ENCODE measurements at places on chromosomes 2 and 18.
A peak's percentile ranks its signal among the peaks of the same experiment; 100 is the strongest.

DNA sequence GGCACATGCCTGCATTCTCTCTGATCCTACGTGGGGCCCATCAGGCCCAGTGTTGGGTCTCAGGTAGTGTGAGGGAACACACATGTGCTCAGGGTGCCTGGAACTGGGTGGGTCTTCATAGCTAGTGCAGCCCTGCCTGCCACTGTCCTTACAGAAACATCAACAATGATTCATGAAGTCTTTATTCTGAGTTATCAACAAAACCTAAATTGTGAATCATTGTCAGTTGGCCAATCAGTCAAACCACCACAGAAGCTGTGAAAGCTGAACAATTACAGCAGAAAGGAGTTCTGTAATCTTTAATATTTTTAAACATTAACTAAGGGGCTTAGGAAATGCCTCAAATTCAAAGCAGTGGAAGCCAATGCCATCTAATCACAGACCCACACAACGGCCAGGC lies 82.8 kb upstream of the ZNF521 start:
- no peak for DNase-seq

GRCh38 chr2:111705239-111705638 lies 178.8 kb downstream of the ANAPC1 start:
- DNase-seq: no peak

DNA sequence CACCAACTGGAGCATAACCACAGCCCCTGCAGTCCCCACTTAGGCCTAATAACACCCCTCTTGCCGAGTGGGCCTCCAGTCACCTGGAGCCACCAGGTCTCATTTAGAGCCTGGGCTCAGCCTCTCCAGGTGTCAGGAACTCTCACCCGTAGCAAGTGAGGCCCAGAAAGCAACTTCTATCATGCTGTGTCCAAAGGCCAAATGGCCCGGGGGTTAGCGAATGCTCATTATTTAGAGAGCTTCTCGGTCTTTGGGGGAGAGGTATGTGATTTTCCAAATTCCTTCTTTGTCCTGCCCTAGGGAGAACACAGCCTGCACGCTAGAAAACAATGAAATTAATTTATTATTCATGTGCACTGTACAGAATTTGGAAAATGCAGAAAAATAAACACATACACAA lies 109.9 kb upstream of the PTPRM start:
- no peak for DNase-seq

GRCh38 chr2:37886745-37887144 lies 38.3 kb upstream of the RMDN2 start:
- peak; percentile 36 for DNase-seq

GRCh38 chr2:141260911-141261310 lies 869.9 kb downstream of the LRP1B start:
- DNase-seq: no peak

GRCh38 chr2:54546923-54547720 lies 91.0 kb downstream of the SPTBN1 start:
- DNase-seq: no peak

GRCh38 chr2:88254437-88255091 lies 84.4 kb downstream of the THNSL2 start:
- no peak for DNase-seq

DNA sequence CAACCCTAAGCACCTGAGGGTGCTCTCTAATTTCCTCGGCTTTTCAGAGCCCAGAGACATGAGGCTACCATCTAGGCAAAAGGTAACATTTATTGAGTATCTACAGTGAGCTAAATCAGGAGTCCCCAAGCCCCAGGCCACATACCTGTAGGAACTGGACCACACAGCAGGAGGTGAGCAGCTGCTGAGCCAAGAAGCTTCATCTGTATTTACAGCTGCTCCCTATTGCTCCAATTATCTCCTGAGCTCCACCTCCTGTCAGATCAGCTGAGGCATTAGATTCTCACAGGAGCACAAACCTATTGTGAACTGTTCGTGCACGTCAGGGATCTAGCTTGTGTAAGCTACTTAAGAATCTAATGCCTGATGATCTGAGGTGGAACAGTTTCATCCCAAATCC lies 70.2 kb downstream of the RND3 start:
- DNase-seq: no peak

DNA sequence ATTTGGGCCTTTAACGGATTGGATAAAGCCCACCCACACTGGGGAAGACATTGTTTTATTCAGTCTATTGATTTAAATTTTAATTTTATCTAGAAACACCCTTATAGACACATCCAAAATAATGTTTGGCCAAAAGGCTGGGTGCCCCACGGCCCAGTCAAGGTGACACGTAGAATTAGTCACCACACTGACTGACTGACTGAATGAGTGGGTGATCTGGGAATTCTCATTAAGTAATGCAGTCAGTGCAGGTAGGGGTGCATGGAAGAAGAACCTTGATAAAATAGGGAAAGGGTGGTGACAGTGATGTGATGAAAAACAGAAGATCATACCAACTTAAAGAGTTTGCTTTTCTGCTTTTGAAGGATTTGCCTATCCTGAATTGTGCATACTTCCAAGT lies 554.8 kb downstream of the DCC start:
- DNase-seq: no peak

DNA sequence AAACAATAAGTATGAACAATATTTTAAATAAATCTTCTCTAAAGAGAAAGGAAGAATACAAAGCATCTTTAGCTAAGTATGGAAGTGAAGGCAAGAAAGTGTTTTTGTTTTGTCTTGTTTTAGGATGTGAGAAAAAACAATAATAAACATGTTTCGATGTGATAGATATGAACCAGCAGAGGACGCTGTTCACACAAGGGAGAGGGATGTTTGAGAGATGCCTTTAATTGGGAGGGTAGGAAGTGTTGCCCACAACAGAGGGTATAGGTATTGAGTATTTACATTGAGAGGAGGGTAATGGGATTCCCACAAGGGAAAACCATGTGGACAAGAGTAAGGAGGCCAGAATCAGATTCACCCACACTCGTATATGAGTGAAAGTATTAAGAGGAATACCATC lies 55.1 kb downstream of the CDH19 start:
- DNase-seq: no peak

GRCh38 chr2:67572721-67573435 lies 175.7 kb downstream of the ETAA1 start:
- no peak for DNase-seq

GRCh38 chr2:24822049-24822706 lies 29.0 kb downstream of the CENPO start:
- DNase-seq: no peak

DNA sequence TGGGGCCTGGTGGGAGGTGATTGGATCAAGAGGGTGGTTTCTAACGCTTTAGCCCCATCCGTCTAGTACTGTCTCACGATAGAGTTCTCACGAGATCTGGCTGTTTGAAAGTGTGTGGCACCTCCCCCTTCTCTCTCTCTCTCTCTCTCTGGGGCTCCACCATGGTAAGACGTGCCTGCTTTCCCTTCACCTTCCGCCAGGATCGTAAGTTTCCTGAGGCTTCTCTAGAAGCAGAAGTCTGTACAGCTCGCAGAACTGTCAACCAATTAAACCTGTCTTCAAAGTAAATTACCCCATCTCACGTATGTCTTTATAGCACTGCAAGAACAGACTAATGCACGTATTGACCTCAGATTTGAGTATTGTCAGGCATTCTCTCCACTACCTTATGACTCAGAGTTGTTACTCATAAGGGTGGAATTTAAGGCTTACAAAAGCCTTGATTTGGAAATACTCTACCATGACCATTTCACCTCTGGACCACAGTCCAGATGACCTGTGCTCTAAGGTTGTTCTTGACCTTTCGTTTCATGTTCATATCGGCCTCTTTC lies 99.5 kb upstream of the AGAP1 start:
- no peak for DNase-seq

GRCh38 chr2:234996069-234996940 lies 44.5 kb downstream of the SH3BP4 start:
- peak; percentile 84 for DNase-seq

GRCh38 chr2:163799807-163800206 lies 64.0 kb upstream of the FIGN start:
- DNase-seq: no peak

DNA sequence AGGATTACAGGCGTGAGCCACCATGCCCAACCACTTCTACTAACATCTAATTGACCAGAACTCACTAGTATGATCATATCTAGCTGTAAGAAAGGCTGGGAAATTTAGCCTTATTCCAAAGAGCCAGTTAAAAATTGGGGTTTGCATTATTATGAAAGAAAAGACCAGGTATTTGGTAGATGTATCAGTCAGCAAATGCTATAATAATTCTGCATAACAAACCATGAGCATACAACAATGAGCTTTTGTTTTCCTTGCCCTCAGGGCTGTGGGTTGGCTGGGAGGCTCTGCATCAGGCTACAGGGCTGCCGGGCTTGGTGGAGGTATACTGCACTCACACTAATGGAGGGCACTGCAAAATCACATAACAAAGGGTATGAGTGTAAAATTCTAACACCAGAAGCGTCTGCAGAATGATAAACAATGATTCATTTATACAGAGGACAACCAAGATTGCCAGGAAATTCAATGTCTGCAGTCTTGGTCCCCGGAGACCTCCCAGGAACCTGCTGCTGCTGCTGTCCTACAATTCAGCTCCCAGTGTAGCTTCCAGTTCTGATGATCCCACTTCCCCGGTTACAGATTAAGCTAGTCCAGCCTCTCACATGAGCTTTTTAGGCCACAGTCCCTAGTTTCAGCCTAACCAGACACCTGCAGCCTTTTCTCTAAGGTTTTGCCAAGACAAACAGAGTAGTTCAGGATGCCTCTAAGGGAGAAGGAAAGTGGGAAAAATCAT lies 32.2 kb upstream of the ST3GAL5 start:
- peak; percentile 52 for DNase-seq

DNA sequence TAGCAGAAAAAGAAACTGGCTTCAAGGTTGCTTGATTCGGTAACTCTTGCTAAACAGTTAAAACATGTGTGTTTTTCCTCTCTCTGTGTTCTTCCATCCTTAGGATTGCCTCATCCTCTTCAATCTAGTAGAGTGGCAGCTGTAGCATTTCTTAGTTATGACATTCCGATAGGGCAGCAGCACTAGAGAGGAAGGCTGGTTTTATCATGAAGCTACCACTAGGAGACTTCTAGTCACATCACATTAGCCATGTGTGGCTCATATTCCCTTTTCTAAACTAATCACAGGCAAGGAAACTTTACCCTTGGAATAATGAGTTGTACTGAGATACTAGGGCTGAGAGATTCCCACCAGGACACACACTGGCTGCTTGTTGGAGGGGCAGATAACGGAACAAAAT lies 187.6 kb downstream of the DOK6 start:
- DNase-seq: peak; percentile 4

DNA sequence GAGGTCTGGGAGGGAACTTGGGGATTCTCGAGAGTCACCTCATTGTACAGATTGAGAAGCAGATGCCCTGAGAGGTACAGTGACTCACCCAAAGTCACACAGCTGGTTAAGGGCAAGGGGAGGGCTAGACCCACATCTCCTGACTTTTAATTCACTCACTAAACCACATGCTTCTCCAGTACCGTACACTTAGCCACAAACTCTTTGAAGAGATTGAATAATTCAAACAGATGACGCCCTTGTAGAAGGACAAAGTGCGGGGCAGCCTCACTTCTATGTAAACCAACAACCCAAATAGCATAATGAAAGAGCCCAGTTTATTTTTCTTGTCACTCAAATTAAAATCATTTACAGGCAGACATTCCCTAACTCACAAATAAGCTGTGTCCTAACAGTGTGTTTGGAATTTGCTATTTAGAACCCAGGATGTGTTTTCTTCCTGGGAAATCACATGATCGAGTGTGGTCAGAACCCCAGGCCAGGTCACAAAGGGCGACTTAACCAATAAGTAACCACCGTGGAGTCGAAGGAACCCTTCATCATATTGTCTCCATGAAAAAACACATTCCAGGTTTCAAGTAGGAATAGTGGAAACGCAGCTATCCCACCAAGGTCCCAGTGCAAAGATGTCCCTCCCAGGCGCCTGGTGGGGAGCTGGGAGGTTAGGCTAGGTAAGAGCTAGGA lies 35.8 kb upstream of the PTPN4 start:
- DNase-seq: no peak

DNA sequence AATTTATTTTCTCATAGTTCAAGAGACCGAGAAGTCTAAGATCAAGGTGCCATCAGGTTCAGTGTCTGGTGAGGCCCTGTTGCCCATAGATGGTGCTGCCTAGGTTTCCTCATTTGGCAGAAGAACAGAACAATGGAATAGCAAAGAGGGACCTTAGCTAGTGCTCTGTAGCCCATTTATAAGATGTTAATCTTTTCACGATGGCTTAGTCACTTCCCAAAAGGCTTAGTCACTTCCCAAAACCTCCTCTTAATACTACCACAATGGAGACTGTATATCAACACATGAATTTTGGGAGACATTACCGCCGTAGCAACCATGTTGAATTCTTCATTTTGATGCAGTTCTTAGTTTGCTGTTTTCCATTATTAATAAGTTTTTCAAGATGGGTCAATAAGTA lies 246.3 kb upstream of the NRP2 start:
- DNase-seq: no peak

DNA sequence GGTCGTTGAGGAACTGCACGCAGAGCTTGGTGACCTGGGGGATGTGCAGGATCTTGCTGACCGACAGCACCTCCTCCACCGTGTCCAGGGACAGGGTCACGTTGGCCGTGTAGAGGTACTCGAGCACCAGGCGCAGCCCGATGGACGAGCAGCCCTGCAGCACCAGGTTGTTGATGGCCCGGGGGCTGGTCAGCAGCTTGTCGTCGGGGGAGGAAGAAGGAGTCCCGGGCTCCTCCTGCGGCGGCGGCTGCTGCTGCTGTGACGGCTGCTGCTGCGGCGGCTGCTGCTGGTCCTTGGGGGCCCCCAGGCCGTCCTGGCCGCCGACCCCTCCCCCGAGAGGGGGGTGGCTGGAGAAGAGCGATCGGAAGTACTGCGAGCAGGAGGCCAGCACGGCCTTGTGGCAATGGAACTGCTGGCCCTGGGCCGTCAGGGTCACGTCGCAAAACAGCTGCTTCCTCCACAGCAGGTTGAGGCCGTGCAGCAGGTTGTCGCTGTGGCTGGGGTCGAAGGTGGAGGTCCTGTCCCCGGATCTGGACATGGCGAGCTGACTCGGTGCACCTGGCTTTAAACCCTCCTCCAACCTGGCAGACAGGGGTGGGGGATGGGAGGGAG lies 2.7 kb downstream of the KLHL14 start:
- no peak for DNase-seq

- DNase-seq: no peak
Measured at GRCh38 chr18:57141208-57142129, 5.4 kb upstream of the BOD1L2 start.

DNA sequence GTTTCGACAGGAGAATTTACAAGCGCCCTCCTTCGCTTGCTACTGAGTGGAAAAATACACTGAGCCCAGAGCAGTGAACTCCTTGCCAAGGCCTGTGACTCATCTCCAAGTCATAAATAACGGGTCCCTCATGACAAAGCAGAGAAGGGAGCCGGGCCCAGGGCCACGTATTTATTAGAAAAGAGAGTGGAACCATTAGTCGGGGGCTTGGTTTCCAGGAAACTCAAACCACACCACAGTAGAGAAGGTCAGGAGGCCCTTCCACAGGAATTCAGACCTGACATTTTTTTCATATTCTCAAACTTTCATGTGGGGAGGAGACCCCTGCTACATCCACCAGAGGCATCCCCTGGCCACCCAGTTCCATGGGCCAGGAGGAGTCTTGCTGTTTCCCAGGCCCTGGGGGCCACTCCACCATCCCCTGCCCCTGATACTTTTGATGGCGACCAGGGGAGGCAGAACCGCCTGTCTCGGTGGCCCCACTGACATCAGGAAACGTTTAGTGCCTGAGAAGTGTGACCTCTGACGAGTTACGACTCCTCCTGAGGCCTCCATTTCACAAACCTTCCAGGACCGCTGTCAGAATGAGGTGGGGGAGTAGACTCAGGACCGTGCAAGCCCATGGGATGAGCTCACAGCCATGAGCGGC lies 289.7 kb downstream of the DYSF start:
- DNase-seq: peak; percentile 76

Data from hepatic stellate cell (primary cell).